ENCODE measurements at places on chromosomes 2 and 18.

GRCh38 chr2:158755310-158756087 is 39.6 kb upstream of the DAPL1 start:
- DNase-seq: peak; percentile 30

DNA sequence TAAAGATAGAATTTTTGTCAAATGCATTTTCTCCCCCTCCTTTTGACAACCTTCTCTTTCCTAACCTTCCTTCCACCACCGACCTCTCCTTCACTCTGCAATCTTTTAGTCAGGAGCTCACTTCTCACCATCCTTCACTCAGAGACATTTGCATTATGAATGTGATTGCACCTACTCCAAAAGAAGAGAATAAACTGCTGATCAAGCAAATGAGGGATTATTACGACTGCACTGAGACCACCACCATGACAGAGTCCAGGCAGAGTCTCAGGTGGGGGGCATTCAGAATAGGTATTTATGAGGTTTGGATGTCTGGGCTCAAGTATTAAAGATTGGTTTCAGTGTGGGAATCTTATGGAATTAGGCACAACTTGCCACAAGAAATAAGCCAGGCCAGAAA is 483.9 kb downstream of the PTH2R start:
- no peak for DNase-seq

GRCh38 chr2:100895934-100896685 is 76.2 kb downstream of the NPAS2 start:
- DNase-seq: no peak

DNA sequence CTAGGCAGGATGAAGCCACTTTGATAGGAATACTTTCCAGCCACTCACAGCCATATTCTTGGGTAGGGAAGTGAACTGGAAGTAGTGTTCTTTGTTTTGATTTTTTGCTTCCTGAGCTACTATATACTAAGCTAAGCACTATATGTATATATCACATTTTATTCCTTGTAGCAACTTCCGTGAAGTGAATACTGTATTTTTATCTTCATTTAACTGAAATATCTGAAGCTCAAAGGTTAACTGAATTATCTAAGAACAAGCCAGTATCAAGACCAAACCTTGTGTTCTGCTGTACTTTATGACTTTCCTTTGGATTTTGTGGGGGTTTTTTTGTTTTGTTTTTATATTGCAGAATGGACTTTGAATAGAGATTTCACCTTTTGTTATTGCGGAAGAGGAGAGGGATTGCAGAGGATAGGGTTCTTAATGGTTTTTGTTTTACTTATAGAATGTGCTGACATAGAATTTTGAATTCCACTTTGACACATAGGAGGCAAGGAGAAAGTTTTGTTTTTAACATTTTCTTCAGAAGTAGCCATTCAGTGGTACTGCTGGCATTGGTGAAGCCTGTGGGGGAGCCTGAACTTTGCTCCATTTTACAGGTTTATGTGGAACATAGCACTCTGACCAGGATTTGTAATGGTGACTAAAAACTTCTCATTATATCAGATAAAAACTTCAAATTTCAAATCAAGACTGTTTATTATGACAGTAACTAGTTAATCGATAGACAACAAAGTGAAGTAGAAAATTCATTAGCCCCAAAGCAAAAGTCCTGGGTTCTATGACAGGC is 24.1 kb upstream of the RNF138 start:
- no peak for DNase-seq

DNA sequence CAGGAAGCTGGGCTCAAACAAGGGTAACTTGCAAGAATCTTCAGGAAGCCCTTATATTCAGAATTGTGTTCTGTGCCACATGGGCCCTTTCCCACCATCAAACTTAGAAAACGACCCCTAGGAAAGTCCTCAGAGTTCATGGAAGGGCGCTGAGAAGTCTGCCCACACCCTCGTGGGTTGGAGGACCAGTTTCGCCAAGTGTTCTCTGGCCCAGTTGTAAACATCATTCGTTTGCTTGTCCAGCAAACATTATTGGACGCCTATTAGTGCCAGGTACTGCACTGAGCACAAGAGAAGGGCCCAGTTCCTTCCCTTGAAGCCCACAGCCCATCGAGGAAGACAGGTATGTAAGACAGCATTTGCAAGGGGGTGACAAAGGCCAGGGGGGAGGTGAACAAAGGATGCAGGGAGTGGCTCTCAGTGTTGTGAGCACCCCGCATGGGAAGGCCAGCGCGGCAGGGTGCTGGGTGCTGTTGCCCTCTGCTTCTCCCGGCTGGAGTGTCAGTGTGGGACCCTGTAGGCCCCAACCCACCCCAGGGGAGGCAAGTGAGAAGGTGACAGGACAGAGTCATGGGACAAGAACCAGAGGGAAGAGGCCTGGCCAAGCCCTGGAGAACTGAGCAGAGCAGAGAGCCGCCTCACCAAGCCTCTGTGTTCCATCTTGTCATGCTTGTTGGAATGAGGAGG is 60.2 kb upstream of the ALPP start:
- DNase-seq: no peak

- DNase-seq: no peak
Observed at GRCh38 chr2:25190536-25190935, 22.2 kb upstream of the POMC start.

GRCh38 chr2:96471772-96472171 is 33.4 kb downstream of the NEURL3 start:
- no peak for DNase-seq

GRCh38 chr2:232325324-232326273 is 53.0 kb upstream of the ALPP start:
- peak; percentile 69 for DNase-seq

GRCh38 chr2:168143813-168144212 is 103.6 kb downstream of the STK39 start:
- no peak for DNase-seq

DNA sequence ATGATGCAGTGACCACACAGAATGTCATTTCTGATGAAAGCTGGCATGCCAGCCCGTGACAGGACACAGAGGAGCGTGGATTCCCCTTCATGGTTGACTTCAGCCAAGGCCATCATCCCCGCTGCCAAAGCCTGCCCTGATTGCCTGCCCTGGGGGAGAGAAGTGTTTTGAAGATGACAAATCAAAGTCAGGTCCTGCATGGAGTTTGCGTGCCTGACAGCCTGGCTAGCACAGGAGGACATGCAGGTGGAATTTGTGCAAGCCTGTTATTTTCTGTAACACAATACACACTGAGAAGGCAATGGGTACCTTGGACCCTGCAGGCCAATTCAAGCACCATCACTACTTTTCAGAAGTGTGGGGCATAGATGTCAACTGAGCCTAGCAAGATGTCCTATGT is 5.4 kb upstream of the IL1R2 start:
- DNase-seq: no peak

GRCh38 chr2:135337071-135337470 is 193.9 kb downstream of the ZRANB3 start:
- DNase-seq: no peak

DNA sequence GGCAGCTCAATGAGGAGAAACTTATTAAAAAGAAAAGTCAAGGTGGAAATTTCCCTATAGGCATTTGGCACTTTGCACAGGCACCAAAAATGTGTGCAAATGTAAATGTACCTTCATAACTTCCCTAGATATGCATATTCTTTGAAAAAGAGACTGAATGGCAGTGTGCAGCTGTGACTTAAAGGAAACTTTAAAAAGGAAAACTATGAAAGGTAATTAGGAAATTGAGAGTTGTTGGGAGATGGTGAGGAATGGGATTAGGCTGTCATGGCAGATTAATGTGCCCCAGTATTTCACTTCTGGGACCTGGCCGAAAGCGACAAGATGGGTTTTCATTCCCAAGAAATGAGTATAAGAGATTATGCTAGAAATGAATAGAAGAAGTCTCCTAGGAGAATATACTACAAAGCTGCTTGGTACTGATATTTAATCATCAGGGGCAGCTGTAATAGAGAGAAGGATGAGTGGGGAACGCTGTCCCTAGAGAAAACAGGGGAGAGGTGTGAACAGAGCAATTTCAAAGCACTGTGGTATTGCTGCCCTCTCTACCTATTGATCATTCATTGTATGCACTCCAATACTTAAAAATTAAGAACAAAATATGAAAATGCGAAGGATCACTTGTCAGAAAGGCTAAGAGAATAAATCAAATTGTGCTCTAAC is 313.1 kb downstream of the AGPS start:
- no peak for DNase-seq

- no peak for DNase-seq
Observed at GRCh38 chr2:101238930-101239759, 13.5 kb upstream of the CNOT11 start.

DNA sequence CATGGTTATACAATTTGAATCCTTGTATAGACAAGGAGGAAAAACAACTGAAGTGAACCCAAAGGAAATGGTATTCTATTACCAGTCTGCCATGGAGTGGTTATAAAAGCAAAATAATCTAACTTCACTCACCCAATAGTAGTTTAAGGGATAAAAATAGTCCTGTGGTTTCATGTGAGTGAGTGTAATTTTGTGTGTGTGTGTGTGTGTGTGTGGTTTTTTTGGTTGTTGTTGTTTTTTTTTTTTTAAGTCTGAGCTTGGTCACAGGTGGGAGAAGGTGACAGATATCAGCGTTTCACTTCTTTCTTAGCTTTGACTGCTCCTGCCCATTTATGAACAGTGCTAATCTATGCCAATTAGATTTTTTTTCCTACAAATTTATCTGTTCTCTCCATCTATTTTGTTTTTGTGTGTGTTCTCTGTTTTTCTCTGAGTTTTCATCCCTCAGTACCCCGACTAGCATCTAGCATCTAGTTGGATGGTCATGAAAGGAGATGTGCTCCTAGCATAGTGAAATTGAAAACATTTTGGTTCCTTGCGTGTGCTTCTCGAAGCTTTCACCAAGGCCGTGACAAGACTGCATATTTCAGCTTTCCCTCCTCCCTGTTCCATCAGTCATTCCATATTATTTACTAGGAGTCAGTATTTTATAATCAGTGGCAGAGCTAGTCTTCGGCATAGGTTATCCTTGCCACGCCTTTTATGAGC is 200.1 kb upstream of the DTNA start:
- DNase-seq: peak; percentile 10

GRCh38 chr2:140601342-140601741 is 1529.5 kb downstream of the LRP1B start:
- DNase-seq: no peak

GRCh38 chr18:74351354-74351753 is 35.7 kb downstream of the C18orf63 start:
- DNase-seq: peak; percentile 38

DNA sequence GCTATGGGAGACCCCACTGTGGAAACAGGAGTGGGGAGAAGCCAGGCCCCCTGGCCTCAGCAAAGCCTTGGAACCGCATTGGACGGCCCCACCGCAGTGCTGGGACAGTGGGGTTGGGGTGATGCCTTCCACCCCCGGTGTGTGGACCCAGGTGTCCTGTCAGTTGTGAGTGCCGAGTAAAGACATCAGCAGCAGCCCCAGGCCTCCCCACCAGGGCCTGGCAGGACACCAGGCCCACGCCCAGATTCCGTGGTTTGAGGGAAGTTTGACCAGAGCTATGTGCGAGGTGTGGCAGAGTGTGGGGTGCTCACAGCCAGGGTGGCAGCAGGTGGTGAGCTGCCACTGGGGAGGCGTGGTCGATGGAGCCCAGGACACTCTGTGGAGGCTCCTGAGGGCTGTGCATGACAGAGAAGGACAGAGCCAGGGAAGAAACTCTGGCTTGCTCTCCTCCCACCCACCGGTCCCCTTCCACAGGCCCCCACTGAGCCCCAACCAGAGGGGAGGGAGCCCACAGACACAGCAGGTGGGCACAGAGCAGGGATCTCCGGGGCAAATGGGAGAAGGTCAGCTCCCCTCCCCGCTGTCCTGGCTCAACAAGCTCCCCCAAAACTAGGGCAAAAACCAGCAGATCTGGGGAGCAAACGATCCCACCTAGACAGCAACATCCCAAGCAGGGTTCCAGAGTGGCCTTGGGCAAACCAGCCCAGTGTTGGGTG is 69.1 kb downstream of the TWIST2 start:
- no peak for DNase-seq

DNA sequence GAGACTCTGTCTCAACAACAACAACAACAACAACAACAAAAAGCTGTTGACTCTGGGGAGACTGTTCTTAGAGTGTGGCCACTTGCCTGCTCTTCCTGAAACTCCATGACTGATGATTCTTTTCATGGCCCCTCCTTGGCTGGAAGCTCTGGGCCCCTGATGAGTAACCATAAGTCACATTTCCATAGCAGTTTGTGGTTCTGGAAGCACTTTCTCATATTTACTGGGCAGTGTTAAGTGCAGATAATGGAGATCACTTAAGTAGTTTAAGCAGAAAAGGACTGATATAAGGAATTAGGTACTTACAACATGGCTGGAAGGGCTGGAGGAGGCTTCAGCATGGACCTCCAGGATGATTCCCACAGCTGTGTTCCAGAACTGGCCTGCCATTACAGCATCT is 147.3 kb upstream of the DLX2 start:
- DNase-seq: no peak

DNA sequence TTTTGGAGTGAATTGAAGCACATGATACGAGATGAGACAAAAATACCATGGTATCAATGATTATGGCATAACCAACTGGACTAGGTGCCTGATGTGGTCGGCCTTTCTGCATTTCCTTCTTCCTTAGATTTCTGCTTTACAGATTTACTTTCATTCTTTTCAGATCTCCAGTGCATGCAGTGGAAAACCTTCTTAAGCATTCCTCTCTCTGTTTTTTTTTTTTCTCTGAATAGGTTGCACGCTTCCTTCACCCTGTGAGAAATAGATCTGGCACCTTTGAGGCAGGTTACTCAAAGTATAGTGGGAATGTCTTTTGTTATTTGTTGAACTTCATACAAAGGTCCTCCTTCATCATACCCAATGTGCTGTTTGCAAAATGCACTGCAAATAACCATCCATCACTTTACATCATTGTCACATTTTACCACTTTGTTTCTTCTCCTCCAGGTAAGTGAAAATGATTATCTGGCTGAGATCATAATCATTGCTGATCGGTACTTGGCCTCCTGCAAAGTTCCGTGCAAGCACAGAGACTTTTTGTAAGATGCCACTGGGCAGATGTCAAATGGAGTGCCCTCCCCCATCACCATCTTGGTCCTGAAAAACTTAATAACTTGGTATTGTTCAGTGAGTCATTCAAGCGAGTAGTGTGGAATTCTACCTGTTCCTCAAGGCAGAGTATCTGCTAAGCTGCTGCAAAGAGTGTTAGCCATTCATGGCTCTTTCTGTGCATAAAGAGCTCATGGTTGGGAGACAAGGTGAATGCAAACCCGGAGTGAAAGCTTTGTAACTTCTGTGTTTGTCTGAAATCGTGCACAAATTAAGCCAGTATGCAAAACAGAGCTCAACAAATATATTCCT is 30.0 kb upstream of the KLHL14 start:
- no peak for DNase-seq

- peak; percentile 88 for DNase-seq
Observed at GRCh38 chr18:77059294-77059916, 73.2 kb downstream of the MBP start.

- DNase-seq: no peak
Observed at GRCh38 chr2:37013315-37013641, 46.9 kb upstream of the STRN start.

GRCh38 chr2:154264024-154264423 is 392.3 kb downstream of the GALNT13 start:
- DNase-seq: no peak

- DNase-seq: no peak
Observed at GRCh38 chr2:224869601-224870233, 153.6 kb upstream of the CCDC195 start.

Measured in OCI-M1 (cell line).